ENCODE measurements at places on chromosomes 3 and 15.

- no peak for DNase-seq
These were observed 41.8 kb upstream of the UTS2B start for GRCh38 chr3:191372122-191372521.

- DNase-seq, result no peak
These were observed 165.5 kb downstream of the NECTIN3 start for GRCh38 chr3:111236836-111237713.

DNA sequence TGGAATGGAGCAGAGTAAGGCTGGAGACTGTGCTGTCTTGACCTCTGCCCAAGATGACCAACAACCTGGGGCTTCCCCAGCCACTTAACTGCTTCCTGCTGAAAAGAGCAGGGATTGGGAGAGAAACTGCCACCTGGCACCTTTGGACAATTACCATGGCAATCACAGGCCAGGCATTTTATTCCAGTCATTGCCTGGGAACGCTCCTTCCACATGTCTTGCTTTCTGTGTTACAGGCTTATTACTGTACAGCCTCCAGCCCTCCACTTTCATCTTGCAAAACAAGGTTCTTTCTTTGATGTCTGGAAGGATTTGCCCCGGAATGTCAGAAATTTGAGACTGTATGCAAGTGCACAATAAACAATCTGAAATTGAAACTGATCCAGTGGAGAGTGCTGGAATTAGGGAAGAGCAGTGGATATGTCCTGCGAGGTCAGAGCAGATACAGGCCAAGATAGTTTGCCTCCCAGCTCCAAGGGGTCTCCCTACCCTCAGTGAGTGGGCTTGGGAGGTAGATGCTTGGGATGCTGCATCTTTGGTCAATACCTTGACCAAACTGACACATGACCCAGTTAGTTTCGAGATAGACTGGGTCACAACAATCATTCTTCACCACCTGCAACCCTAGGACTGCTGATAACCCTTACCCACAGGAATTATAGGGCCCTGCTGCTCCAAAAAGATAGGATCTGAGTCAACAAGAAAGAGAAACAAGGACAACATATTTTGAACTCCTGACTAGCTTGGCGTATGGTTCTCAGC is 2.7 kb downstream of the PPP1R14D start:
- DNase-seq, result no peak

- DNase-seq, result no peak
These were observed 5.9 kb upstream of the DNASE1L3 start for GRCh38 chr3:58216496-58217195.

DNA sequence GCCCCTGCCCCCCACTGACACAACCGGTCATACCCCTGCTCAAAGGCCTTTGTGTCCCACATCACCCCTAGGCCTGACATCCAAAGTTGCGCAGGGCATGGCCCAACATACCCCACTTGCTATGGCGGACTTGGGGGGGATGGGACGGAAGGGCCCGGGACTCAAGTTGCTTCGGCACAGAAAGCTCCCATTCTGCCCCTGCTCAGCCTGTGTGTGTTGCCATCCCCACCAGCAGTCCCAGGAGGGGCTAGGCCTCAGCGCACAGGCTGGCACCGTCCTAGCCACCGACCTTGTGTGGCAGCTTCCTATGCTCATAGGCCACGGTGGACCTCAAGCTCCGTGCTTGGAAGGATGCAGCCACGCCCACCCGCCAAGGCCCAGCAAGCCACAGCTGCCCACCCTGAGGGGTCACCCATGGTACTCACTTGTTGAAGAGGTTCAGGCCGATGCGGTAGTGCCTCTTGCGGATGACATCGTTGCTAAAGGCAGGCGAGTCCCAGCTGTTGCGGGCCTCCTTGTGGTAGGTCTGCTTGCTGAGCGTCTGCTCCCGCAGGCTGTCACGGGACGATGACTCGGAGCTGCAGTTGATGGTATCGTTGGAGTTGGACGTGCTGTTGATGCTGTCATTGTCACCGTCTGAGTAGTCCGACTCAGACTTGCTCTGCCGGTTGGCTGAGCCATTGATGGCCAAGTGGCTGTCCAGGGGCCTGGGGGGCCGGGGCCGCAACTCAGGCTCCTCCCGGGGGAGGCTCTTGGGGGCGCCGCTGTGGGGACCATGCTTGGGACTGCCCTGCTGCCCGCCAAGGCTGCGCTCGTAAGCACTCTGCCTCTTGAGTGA is 93.9 kb upstream of the RPL32 start:
- no peak for DNase-seq

GRCh38 chr3:141539431-141540187 is 52.8 kb downstream of the RASA2 start:
- no peak for DNase-seq

- no peak for DNase-seq
These were observed 394.7 kb upstream of the CBLB start for GRCh38 chr3:106263546-106263945.

DNA sequence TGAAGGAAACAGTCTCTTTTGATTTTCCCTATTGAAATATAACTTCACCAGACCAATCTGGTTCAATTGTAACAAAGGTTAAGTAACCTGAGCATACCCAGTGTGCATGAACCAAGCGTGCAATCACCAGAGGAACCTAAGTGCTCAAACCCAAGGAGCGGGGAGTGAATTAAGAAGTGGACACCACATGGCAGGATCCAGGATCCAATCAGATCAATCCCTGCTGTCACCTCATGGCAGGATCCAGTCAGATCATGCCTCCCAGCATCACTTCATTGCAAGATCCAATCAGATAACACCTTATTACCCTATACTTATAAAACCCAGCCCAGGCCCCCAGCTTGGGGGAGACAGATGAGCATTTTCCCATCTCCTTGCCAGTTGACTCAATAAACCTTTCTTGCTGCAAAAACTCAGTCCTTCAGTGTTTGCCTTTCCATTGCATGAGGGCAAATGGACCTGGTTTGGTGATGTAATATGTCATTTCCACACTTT is 38.9 kb upstream of the RNU6-1 start:
- DNase-seq, result no peak

- no peak for DNase-seq
These were observed 683.0 kb downstream of the TBL1XR1 start for GRCh38 chr3:176514297-176514696.

- no peak for DNase-seq
These were observed 1.4 kb downstream of the HTD2 start for GRCh38 chr3:58307639-58308215.

- no peak for DNase-seq
These were observed 128.3 kb downstream of the LIPC start for GRCh38 chr15:58559904-58560588.

GRCh38 chr3:115533218-115533617 is 90.1 kb upstream of the GAP43 start:
- no peak for DNase-seq

- DNase-seq, result no peak
These were observed 93.9 kb upstream of the VGLL3 start for GRCh38 chr3:87084868-87085267.

- no peak for DNase-seq
These were observed 849.3 kb downstream of the ROBO1 start for GRCh38 chr3:78918361-78919020.

GRCh38 chr15:61489571-61489970 is 260.5 kb upstream of the RORA start:
- no peak for DNase-seq

DNA sequence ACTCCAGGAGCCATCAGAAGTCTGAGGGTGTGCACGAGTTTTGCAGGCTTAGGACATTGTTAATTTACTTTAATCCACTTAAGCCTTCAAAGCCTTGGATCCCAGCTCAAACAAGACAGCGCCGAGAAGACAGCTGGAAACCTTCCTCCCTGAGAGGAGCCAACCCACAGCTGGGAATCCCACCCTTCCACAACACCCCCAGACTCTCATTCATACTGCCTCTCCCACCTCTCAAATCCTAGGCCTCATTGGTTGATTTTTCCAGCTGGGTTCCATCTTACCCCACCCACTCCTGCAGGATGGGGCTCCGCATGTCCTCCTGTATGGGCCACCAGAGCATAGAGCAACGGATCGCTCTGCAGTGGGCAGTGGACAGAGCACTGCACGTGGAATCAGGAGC is 80.4 kb downstream of the SEMA5B start:
- no peak for DNase-seq

DNA sequence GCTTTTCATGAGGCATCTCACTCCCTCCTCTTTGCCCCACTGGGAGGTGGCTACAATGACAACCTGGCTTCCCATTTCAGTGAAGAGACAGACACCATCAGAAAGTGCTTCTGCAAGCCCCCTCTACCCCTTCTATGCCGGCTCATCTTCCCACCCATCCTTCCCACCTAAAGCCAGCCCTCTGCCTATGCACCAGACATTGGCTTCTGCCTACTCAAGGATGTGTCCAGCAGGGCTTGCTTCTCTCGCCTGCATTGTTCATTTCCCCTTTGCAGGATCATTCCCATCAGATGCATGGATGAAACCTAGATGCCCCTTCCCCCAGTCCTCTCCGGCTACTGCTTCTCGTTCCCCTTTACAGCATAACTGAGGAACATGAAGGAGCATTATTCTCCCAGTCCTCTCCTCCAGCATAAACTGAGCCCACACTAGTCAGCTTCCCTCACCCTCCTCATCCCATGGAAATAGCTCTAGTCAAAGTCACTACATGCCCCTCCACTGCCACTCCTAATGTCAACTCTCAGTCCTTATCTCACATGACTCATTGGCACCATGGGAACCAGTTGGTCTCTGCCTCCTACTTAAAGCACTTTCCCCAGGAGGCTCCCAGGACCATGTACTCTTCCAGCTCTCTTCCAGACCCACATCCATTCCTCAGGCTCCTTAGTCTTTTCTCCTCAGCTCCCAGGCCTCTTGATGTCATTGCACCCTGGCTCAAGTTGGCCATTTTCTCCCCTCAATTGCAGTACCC is 47.9 kb downstream of the TM2D3 start:
- DNase-seq, result no peak

- DNase-seq, result no peak
These were observed 56.7 kb downstream of the CCNL1 start for GRCh38 chr3:157103280-157103679.

DNA sequence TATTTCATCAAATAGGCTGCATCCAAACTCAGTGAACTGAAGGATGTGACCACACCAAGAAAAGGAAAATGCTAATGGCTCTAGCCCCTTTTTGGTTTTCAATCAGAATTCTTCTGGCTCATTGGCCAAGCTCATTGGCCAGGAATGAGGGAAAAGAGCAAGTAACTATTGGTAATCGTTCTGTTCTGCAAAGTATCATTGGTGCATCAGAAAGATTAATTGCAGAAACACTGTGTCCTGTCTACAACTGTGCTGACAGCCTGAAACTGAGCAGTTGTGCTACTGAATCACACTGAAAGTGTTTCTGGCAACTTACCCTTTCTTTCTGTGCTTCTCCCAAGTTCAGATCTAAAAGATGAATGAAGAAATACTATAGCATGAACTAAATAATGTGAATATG is 116.4 kb upstream of the ROBO2 start:
- no peak for DNase-seq

DNA sequence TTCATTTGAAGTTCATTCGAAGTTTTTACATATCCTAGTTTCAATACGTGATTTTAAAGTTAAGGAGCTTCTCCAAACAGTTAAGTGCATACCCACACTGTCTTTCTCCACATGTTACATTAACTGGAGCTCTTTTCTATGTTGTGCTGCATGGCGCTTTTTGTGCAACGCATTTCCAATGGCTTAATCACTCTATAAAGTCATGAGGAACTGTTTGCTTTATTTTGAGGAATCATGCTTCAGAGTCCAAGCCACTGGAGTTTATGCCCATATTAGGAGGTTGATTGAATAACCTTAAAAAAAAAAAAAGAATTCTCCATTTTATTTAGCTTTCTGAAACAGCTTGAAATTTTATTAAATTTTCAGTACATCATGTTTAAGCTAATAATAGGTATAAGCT is 109.4 kb upstream of the MBNL1 start:
- DNase-seq, result no peak

- no peak for DNase-seq
These were observed 37.0 kb upstream of the GCSAM start for GRCh38 chr3:112170046-112170445.

- DNase-seq, result no peak
These were observed 43.2 kb downstream of the P3H2 start for GRCh38 chr3:190077395-190078045.

- no peak for DNase-seq
These were observed 413.9 kb upstream of the MDFIC2 start for GRCh38 chr3:70726096-70726938.

DNA sequence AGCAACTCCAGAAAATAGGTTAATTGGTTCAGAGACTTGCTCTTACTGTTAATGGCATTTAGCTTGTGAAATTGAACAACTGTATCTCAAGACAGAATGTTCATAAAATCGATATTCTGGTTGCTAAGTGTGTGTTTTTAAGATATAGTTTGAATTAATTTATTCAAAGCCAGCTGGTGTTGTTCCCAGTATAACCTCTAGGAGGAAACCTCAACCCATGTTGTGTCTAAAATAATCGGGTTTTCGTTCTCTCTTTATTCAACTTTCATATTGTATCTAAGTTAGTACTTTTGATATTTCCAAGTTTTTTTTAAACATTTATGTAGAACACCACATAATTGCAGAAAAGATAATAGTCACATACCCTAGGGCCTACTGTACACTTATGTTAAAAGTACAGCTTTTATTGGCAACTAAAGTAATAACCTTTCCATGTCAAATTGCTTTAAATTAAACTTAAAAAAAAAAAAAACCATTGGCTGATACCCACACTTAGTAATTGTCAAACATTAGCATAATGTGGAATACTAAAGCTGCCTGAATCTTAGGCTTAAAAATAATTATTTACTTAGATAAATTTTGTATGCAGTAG is 90.9 kb downstream of the SAMMSON start:
- DNase-seq, result no peak

DNA sequence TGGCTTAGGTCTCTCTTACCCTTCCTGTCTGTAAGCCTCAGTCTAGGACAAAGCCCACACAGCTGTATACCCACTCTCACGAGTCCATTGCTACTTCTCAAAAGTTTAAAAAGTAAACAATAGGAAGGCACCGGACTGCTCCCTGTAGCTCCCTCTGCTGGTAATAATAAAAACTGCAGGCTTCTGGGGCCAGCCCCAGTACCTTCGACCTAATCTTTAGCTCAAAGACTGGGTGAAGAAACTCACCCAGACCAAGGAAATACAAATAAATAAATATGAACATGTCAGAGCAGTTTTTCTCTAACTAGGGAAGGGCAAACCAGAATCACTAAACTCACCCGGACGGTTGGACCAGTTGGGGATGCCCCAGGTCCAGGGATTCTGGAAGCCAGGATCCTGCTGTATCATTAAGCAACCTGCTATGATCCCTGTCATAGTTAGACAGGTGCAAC is 5.0 kb downstream of the FAM219B start:
- DNase-seq, result peak; percentile 62

- no peak for DNase-seq
These were observed 75.6 kb upstream of the TNIK start for GRCh38 chr3:171535799-171536198.

DNA sequence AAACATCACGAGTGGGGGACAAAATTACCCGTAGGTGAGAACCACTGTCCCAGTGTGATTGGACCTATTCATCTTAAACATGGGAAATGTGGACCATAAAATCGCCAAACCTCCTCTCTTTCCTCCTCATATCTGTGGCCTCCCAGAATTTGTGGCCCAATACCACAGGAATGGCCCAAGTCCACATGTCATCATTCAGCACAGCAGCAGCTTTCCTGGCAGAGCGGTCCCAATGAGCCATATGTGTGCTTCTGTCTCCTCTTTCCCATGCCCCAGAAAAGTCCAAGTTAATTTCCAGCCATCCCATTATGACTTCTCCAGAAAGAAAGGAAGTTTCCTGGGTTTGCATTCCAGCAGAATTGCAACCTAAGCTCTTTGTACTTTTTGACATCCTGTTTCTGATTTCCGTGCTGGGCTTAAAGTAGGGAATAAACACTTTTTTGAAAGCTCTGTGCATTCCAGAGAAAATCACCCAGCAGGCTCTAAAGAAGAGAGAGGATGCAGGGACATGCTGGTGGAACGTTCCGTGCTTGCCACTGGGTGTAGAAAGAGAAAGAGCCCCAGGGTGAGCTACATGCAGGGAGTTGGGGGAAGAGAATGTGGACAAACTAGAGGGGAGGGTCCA is 259.4 kb upstream of the PROK2 start:
- DNase-seq, result no peak

Measured in GM12891 (cell line).